ENCODE measurements at places on chromosomes 12 and 14.

DNA sequence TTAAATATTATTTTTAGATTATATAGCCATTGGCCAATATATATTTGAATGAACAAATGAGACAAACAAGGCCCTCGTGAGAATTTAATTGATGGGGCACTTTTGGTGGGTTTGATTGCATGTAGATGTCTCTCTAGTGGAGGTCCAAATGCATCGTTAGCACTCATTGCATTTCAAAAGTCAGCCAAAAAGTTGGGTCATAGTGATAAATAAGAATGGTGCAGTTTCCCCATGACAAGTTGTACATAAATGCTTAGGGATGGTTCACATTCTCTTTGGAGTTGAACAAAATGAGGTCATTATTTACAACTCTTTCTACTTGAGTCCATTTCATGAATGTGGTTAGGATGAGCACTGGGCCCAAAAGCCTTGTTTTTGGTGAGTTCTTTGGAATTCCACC, 1.0 kb downstream of the BEST3 start:
- no peak for DNase-seq

DNA sequence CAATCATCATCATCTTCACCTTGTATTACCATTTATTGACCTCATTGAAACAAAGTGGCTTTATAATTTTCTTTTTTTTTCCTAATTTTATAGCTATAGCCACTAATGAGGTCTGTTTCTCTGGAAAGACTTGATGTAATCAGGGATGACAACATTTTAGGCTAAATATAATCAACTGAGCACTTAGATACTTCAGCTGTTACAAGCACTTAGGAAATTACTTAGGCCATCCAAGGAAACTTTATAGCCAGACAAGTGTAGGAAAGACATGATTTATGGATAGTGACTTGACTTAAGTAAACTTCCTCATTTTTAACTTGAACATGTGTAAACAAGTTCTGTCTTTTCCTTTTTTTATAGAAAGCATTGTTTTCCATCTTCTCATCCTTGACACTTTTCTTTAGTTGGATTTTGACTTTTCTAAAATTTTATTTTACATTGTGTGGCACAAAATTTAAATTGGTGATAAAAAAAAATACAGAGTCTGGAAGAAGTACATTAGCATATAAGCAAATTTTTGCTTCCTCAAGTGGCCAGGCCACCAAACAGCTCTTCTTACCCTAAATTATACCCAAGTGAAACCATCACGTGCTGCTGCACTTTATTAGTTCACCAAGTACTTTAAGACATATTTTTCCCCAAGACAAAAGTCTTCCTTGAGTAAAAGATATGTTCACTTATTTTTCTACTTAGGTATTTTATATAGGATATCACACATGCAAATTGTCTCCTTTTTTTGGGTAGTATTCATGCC, 15.1 kb downstream of the CPNE8 start:
- no peak for DNase-seq

GRCh38 chr14:68380329-68380741, 412.5 kb downstream of the ZFP36L1 start:
- no peak for DNase-seq

DNA sequence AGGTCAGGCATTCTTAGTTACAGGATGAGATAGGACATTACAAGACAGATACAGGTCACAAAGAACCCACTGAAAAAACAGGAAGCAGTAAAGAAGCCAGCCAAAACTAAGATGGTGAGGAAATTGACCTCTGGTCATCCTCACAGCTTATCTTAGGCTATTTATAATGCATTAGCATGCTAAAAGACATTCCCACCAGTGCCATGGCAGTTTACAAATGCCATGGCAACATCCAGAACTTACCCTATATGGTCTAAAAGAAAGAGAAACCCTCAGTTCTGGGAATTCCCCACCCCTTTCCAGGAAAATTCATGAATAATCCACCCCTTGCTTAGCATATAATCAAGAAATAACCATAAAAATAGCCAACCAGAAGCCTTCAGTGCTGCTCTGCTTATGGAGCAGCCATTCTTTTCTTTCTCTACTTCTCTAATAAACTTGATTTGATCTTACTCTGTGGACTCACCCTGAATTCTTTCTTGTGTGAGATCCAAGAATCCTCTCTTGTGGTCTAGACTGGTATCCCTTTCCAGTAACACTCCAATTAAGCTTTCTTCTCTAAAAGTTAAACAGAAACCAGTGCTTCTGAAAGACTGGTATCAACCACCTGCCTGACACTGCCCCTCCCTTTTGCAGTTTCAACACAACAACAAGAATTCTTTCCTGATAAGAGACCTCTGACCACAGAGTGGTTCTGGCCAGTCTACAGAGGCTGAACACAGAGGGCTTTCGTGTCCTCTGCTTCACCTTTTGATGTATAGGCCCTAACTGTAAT, 86.9 kb downstream of the BCAT1 start:
- DNase-seq = no peak

GRCh38 chr12:54358191-54358944, 5.9 kb downstream of the GPR84 start:
- DNase-seq = peak; percentile 35

DNA sequence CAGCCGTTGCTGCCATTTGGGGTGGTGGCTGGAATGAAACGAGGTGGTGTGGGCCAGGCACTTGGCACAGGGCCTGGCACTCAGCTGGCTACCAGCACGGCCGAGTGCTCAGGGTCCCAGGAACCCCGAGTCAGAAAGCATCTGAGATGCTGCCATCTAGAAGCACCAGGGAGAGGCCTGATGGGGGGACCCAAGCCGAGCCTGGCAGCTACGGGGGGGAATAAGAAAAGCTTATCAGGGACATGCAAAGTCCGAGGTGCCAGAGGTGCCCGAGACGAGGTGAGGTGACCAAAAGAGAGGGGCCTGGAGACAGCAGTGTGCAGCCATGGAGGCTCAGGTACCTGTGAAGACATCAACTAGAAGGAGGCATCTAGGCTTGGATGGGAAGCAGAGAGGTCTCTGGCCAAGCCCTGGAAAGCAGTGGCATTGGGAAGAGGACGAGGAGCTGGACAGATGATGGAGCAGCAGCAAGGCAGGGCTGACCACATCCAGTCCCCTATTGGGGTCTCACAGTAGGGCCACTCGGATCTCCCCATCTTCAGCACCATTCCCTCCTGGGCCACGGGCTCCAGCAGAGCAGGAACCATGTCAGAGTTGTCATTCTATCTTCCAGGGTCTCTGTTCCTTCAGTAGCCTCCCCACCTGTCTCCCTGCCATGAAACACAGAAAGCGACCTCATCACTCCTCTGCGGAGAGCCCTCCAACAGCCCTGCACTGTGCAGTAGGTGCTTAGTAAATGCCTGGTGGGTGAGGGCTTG, 59.3 kb upstream of the DIO3 start:
- DNase-seq = no peak

DNA sequence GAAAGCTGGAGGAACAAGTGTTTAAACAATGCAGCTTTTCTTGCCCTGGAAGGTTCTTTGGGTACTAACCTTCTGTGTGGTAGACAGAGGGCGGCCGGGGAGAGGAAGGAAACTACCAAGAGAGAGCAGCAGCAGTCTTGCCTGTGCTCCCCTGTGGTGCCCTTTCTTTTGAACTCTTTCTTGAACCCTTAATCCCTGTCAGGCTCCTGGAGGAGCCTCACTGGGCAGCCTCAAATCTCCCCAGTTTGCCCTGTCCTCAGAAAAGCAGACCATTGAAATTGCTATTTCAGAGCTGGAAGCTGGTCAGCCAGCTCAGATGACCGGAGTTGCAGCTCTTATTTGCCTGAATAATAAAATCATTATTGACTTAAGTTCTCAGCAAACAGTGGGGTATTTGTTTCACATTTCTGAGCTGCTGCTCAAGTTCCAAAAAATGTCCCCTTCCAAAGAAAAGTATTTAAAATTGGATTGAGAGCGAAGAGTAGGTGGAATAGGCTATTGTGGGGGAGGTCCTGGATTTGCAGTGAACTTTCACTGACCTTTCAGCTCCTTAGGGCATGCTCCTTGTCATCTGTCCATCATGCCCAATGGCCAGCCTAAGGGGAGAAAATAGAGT, 42.1 kb upstream of the RNASE3 start:
- no peak for DNase-seq

GRCh38 chr14:91253795-91254323, 9.4 kb upstream of the GPR68 start:
- DNase-seq = no peak

DNA sequence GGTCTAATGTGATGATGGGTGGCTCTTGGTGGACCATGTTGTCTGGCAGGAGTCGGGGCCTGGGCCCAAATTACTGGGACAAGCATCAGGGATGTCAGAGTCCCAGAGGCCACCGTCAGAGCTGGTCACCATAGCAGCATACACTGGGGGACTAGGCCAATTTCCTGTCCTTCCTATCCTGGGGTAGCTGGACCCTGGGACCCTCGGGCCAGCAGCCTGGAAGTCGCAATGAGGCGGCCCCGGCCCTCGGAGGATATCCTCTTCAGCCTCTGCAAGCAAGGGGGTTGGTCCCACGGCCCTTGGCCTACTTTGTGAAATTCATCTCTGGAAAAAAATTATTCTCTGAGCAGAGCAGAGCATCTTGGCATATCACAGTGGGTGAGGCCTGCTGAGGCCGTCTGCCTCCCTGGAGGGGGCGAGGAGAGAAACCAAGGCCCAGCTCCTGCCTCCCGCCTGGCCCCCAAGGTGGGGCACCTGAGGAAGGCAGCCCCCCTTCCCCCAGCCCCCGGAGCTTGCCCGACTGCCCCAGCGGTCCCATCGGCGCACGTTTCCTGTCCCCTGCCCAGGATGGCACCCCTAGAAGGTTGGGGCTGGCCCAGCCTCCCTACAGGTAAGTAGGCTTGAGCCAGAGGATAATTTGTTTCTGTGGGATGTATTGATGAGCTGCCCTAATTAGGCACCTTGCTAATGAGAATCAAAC, 135.0 kb upstream of the MYL2 start:
- DNase-seq = no peak

DNA sequence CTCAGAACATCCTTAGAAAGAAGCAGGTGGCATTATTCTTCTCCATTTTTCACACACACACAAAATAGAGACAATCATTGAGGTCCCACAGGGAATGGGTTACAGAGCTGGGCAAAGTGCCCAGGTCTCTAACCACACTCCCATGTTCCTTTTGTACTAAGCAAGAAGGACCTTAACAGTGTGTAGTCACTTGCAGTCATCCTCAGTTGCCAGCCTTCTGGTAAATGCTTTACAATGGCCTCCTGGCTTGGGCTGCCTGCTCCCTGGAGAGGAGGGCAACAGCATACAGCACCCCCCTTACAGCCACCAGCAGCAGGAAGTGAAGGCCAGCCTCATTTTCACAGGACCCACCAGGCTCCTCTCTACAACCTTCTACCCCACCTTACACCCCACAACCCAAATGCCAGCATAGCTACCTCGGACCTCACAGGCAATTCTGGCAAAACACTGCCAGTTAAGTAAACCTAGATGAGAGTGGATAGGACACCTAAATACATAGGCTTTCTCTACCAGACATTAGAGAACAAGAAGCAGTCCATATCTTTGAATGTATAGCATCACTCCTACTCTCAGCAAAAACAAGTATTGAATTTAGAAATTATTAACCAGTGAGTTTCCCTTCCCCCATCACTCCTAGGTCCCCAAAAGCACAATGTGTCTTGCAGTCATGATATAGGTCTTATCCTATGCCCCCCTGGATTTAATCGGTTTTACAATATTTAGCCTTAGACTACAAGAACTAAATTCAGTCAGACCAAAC, 88.1 kb downstream of the PPP2R5E start:
- no peak for DNase-seq

DNA sequence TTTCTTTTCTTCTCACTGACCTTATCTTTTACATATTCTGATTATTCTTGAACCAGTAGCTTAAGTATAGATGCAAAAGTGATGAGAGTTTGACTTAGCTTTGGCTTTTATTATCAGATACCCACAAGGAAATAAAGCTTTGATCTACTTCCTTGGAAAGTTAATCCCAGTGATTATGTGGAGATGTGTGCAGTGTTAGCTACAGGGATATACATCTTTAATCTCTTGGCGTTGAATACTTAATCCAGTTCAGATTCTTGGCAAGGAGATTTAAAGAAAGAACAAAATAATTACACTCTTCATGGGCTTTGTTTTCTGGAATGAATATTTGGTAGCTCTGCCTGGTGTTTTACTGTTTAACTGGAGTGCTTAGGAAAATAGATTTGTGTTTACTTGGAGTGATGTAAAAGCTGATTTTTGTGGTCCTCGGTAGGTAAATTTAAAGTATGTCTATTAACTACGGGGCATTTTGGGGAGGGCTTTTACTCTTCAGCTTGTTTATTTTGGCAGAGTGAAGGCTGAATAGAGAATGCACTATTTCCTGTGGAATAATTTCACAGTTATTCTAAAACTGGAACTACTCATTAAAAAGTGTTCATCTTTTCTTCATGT, 150.1 kb upstream of the LRIG3 start:
- DNase-seq = no peak

DNA sequence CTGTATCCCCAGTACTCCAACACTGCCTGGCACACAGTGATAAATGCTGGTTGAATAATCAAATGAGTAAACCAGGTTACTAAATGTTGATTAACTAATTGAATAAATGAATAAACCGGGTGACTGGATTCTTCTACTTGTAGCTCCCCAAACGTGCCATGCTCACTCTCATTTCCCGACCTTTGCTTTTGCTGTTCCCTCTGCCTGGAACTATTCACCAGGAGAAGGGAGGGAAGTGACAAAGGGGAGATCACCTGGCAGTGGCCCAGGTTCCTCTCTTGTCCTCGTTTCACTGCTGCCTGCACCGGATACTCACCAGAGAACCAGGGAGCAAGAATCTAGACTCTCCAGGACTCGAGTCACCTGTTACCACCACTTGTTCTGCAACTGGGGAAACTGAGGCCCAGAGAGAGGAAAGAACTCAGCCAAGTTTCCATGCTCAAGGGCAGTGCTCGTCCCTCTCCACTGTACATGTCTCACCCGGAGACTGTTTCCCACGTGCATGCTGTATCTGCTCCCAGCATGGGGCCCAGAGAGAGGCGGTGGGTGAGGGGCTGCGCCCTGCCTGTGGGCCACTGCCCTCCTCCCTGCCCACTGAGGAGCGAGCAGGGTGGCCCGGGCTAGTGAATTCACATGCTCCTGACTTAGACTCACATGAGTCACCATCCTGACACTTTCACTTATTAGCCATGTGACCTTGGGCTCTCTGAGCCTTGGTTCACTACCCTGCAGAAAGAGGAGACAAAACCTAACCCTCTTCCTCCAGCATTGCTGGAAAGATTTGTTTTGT, 17.7 kb upstream of the POP5 start:
- no peak for DNase-seq

GRCh38 chr14:50233166-50233950, 2.0 kb upstream of the SOS2 start:
- no peak for DNase-seq

GRCh38 chr12:57175428-57176138, 28.2 kb upstream of the LRP1-AS start:
- DNase-seq = peak; percentile 29

- no peak for DNase-seq
Observed at GRCh38 chr14:36229262-36229661, 52.7 kb upstream of the PTCSC3 start.

Data from stimulated activated CD4-positive, alpha-beta T cell treated with anti-CD3 and anti-CD28 coated beads, TNF-alpha, amount 100 ng/mL, for 4 hours (primary cell).